ENCODE measurements at places on chromosomes 6 and 20.

GRCh38 chr6:2196079-2196679 lies 49.2 kb downstream of the GMDS start:
- no peak for DNase-seq

DNA sequence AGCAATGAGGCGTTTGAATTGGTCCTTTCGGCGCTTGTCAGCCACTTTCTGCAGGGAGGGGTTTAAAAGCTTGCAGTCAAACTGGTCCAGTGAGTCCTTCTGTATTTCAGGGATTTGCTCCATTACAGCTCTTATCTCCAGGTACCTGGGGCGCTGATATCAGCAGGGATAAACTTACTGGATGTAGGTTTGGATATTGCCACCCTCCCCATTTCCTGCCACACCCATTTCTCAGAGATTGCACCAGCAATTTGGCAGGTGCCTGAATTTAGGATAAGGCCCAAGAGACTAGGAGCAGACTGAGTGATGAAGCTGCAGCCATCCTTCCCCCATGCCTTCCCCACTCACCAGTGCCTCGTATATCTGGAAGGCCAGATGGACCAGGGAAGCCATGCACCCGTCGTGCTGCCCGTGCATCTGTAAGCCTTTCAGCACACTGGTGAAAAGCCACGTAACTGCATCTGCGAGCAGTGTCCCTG lies 7.6 kb downstream of the POLR1C start:
- no peak for DNase-seq

DNA sequence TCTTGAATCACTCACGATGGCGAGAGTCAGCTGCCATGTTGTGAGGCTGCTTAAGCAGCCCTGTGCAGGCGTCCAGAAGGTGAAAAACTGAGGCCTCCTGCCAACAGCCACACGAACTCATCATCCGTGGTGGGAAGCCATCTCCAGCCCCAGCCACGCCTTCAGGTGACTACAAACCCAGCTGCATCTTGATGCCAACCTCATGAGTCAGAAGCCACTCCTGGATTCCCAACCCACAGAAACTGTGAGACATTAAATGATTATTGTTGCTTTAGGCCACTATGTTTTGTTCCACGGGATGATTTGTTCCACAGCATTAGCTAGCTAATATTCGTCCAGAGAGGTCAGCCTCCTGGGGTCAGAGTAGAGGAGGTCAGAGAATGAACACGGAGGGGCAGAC lies 80.5 kb downstream of the SNX5 start:
- no peak for DNase-seq

- no peak for DNase-seq
Observed at GRCh38 chr6:146910611-146911010, 293.6 kb upstream of the STXBP5 start.

GRCh38 chr20:55166063-55166462 lies 690.7 kb downstream of the DOK5 start:
- DNase-seq: no peak

DNA sequence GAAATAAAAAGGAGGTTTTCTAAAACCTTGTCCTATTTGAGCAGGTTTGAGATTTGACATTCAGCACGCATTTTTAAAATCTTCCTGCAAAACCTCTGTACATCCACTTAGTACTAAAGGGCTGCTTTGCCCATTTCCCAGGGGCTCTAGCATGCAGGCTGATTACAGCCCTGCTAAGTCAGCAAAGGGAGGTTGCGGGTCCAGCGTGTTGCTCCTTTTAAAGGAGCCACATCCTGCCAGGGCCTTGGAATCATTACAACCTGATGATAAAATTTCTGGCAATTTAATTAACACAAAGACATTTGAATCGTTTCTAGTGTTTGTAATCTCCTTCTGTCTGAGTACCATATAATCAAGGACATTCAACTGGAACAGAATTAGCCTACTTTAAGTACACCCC lies 455.1 kb upstream of the CITED2 start:
- DNase-seq: no peak
